Left kidney (tissue), 8 donors: ENCODE measurements at places on chromosomes 1 and 21. TPM values are rescaled to one million over a fixed set of nuclear protein-coding genes. Genes with fewer than 3 reads are reported as not detected.

DNA sequence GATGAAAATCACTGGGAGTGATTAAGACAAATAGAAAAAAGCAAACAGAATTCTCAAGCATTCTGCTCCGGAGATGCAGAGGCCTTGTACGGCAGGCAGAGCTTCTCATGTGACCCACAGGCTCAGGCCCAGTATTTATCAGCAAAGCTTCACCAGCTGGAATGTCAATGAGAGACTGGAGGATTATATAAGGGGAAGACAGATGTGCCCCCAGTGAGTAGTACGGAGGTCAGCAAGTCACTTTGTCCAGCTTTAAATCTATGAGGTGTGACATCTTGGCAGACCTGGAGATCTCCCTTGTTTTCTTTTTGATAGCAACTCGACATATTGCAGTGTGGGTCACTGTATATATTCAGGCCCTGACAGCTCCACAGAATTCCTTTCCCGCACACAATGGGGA lies 106.8 kb downstream of the HHIPL2 start:
- peak; percentile 30 for DNase-seq

DNA sequence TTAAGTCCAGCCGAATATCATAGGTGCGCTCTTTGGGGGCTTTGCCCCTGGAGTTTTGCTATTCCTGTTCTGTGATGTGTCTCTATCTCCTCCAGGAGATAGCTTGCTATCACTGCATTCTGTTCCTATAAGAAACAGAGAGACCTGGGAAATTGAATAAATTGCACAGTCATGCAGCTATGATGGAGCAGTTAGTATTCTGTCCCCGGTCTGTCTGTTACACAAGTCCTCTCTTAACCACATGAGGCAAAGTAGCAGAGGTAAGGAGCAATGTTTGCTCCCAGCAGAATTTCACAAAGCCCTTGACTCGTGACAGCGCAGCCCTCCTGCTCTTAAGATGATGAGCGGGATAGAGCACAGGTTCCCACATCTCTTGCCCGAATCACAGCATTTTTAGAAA lies 63.9 kb upstream of the GRHL3 start:
- DNase-seq = no peak

DNA sequence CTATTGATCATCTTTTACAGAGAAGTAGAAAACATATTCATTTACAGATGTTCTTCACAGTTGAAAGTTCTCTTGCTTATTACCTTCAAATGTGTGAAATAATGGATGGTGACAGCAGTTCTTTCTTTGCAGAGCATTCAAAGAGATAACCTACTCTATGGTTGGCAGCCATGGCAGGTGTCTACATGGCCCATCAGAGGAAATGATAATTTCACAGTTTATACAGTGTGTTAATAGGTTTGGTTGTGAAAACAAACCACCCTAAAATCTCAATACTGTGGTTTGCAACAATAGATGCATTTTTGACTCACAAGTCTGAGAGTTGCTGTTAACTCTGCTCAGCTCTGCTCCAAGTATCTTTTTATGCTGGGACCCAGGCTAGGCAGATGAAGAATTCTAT lies 241.2 kb upstream of the SAMSN1 start:
- DNase-seq = no peak

GRCh38 chr1:206839006-206839560 lies 26.3 kb upstream of the IL20 start:
- no peak for DNase-seq

DNA sequence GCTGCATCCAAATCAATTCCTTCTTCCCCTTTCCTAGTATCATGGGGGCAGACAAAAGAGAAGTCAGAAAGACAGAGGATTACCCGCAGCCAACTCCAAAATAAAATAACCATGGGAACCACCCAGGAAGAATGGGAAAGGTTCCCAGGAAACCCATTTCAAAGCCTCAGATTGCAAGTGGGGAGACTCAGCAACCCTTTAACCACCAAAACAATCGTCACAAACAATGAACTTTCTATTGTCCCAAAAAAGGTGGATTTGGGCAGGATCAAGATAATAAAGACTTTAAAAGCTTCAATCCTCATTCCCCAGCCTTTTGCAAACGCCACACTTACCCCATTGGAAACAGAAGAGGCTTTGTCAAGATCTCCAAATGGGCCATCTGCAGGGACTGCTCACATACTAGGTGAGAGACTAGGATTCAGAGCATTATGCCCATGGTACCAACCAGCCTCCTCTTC lies 5.1 kb downstream of the TIAM1 start:
- DNase-seq = no peak

DNA sequence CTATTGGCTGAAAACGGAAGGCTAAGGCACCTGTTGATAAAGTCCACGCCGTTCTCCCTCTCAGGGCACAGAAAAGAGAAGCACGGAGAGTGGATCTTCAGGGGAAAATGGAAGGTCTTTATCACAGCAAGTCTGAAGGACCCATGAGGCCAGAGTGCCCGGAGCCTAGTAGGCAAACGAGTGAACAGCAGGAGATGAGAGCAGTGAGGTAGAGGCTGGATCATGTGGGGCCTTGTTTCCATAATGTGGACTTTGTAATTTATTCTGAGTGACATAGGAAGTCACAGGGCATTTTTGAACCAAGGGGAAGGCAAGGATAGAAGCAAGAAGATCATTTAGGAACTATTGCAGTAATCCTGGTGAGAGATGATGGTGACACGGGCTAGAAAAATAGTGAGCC lies 287.2 kb upstream of the NRIP1 start:
- DNase-seq = no peak

GRCh38 chr1:101971304-101971703 lies 25.4 kb downstream of the OLFM3 start:
- DNase-seq = no peak

DNA sequence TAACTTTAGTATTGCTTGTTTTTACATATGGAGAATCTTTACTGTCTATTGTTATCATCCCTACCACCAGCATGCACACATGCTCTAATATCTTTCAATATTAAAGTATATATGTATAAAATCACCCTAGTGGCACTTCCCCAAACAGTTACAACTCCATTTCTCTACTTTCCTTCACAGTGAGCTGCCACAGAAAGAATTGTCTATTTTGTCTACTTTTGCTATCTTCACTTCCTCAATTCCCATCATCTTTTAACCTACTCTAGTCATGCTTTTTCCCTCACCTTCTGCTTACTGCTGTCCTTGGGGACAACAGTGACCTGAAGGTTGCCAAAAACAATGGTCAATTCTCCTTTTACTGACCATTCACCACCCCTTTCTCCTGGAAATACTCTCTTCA lies 59.2 kb downstream of the VCAM1 start:
- no peak for DNase-seq

GRCh38 chr21:36451506-36451905 lies 28.4 kb downstream of the CLDN14 start:
- DNase-seq = no peak

GRCh38 chr1:147527941-147528936 lies 13.1 kb upstream of the BCL9 start:
- no peak for DNase-seq

GRCh38 chr1:1173793-1174415 lies at the start of gene TTLL10:
TSS of gene TTLL10 (plus strand) at chr1:1173880. CDS start at chr1:1179216, 5,336 bp downstream.
- peak; percentile 78 for DNase-seq

Gene EXTL1
- 1.8 TPM for polyA plus RNA-seq

Gene IL20
- not detected for polyA plus RNA-seq

Gene SMCP
- polyA plus RNA-seq = not detected

Gene KLHDC9
- 15.0 TPM for polyA plus RNA-seq

Gene ADGRL2
- polyA plus RNA-seq = 180 TPM
